H1 (cell line): ENCODE measurements at places on chromosomes 3 and 15. TPM values are rescaled to one million over a fixed set of nuclear protein-coding genes. Genes with fewer than 3 reads are reported as not detected.

Gene EFHB
- 0.98 and 1.3 TPM in 2 replicates for total RNA-seq

Gene NR1I2
- 0.28 and 0.44 TPM in 2 replicates for total RNA-seq

Gene ZPLD1
- not detected in 2 replicates for total RNA-seq

Gene BHLHE40
- total RNA-seq: 2.0 and 2.2 TPM in 2 replicates

Gene TRH
- total RNA-seq: not detected in 2 replicates

Gene TEX55
- not detected in 2 replicates for total RNA-seq

Gene TP63
- 0.06 TPM in 1 of 2 replicates, not detected in the other for total RNA-seq

Gene RMDN3
- 24.1 and 25.0 TPM in 2 replicates for total RNA-seq

Gene TUSC7
- total RNA-seq: not detected in 2 replicates

Gene CPLX3
- total RNA-seq: not detected in 2 replicates

Gene LSAMP
- 3.8 and 5.7 TPM in 2 replicates for total RNA-seq

Gene SEMA3G
- total RNA-seq: 1.5 TPM in 2 replicates

Gene SNX22
- total RNA-seq: 4.9 and 5.1 TPM in 2 replicates

Gene SAMD7
- not detected in 2 replicates for total RNA-seq

Gene QTRT2
- total RNA-seq: 52.5 and 54.5 TPM in 2 replicates

Gene FILIP1L
- total RNA-seq: 0.09 and 0.33 TPM in 2 replicates
